ENCODE measurements at places on chromosomes 6 and 20. TPM values are rescaled to one million over a fixed set of nuclear protein-coding genes. Genes with fewer than 3 reads are reported as not detected.

Gene MUC22
- 0.02 TPM for polyA plus RNA-seq

Gene GABRR1
- 0.02 TPM for polyA plus RNA-seq

Gene MOG
- not detected for polyA plus RNA-seq

Gene SLC35F1
- polyA plus RNA-seq, result 0.31 TPM

Gene BMP7
- polyA plus RNA-seq, result 0.33 TPM

Gene HTR1E
- polyA plus RNA-seq, result not detected

DNA sequence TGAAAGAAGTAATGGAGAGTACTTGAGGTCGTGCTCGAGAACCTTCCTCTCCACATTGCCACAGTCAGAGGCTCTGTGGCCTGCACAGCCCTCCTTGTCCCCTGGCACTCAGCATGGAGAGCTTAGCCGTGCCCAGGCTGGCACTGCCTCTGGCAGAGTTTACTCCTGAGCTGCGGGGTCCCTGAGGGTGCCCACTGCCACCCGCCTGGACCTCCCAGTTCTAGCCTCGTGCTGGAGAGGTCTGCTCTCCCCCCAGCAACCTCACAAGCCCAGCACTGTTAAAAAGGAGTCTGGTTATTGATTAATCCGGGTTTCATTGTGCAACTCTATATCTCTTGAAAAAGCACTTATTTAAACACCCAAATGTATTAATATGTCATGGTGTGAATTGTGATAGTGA lies 226.8 kb downstream of the TMEM242 start:
- peak overlapping the region; percentile 67 for H3K27ac ChIP-seq
- H3K36me3 ChIP-seq, result no peaks in the 10 kb centered on the region
- H3K27me3 ChIP-seq, result no peaks in the 10 kb centered on the region
- no peak overlapping the region for H3K4me3 ChIP-seq
- H3K4me1 ChIP-seq, result peaks cover 42% of the 10 kb centered on the region

DNA sequence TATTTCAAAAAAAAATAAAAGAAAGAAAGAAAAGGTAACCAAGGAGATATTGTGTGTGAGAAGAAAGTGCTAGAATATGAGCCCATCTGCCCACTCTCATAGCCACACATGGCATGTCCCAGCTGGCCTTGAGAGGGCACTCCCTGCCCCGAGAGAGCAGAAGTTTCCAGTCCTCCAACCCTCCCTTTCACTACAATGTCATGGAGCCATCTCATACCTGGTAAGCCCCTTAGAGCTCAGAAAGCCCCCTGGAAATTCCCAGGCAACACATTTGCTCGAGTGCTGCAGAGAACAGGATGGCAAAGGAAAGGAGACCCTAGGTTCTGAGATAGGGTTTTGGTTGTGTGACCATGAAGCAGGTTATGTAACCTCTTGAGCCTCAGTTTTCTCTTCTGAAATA lies 75.8 kb upstream of the RIN2 start:
- no peak overlapping the region for H3K27ac ChIP-seq
- H3K36me3 ChIP-seq, result no peaks in the 10 kb centered on the region
- no peak for DNase-seq
- H3K4me1 ChIP-seq, result no peaks in the 10 kb centered on the region

DNA sequence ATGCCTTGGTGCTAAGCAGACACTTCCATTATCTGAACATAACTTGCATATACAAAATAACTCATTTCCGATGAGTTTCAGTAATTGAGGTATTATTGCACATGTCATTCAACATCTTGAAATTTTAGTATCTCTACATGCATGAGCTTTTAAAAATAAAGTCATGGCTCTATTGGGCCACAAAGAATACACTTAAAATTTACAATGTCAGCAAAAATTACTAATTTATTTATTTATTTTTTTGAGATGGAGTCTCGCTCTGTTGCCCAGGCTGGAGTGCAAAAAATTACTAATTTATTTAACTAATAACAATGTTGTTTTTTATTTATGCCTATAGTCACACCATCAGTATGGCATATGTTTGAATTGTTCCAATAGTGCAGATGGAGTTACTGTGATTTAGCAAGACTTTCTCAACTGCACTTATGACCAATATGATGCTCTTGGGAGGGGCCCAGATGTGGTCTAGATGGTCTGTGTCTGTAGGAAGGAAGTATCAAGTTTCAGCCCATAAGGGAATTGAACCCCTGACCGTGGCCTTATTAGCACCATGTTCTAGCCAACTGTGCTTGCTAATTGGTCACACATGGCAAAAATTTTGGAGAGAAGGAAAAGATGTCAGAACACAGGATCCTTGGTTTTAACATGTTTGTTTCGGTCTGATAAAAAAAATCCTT lies 370.7 kb upstream of the TSHZ2 start:
- no peaks in the 10 kb centered on the region for H3K36me3 ChIP-seq
- H3K27me3 ChIP-seq, result no peaks in the 10 kb centered on the region
- DNase-seq, result no peak
- no peak overlapping the region for H3K27ac ChIP-seq

DNA sequence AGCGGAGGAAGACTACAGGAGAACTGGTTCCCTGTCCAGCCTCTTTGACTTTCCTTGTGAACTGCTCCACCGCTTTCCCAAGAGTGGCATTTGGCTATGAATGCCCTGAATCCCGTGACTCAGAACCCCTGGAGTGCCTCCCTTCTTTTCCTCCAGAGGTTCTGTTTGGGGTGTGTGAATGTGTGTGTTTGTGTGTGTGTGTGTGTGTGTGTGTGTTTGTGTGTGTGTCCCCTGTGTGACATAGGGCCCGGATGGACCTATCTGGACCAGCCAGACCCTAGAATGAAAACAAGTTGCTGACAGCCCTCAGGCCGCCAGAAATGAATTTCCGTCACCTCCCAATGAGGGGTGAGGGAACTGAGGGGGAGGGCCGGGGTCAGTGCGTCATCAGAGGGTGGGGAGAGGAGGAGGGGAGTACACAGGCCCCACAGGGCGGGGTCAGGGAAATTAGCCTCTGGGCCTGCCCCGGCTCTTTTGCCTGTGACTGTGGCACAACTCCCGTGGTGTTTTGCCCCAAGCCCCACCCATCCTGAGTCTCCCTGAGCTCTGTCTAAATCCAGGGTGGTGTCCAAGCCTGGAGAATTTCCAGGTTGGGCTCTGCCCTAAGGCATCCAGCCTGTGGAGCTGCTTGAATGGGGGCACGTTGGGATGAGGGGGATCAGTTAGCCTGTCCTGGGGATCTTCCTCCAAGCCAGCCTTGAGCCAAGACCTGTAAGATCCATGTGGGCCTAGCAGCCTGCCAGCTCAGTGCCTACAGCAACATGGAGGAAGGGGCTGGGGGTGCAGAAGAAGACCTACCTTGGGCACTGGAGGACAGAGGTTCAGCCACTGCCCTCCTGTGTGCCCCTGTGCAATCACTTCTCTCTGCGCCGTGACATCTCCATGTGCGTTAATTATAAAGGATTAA lies 15.2 kb upstream of the MRPS18A start:
- DNase-seq, result peak; percentile 91
- H3K36me3 ChIP-seq, result no peaks in the 10 kb centered on the region
- H3K4me3 ChIP-seq, result no peak overlapping the region
- peak overlapping the region; percentile 63 for H3K27ac ChIP-seq
- peaks cover 5% of the 10 kb centered on the region for H3K4me1 ChIP-seq

- H3K36me3 ChIP-seq, result no peaks in the 10 kb centered on the region
- H3K4me1 ChIP-seq, result no peaks in the 10 kb centered on the region
- H3K27me3 ChIP-seq, result no peaks in the 10 kb centered on the region
- DNase-seq, result peak; percentile 17
Observed at GRCh38 chr6:38871741-38872568, 156.8 kb downstream of the DNAH8 start.

DNA sequence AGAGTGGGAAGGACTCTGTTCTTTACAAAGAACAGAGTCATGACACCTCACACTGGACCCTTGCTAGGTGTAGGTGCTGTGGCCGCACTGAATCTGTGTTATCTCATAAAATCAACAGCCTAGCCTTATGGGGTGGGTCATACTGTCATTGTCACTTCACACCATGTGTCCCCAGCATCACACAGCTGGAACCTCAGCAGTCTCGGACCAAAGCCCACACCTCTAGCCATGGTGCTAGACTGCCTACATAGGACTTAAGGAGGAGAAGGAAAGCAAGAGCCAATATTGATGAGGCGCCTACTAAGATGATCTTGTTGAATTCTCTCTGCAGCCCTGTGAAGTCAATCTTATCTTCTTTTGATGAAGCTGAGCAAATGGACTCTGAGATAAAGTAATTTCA lies 31.0 kb downstream of the UNC5CL start:
- no peaks in the 10 kb centered on the region for H3K27me3 ChIP-seq
- H3K36me3 ChIP-seq, result no peaks in the 10 kb centered on the region
- H3K27ac ChIP-seq, result no peak overlapping the region
- H3K4me1 ChIP-seq, result peaks cover 18% of the 10 kb centered on the region
- H3K4me3 ChIP-seq, result no peak overlapping the region
- DNase-seq, result no peak

DNA sequence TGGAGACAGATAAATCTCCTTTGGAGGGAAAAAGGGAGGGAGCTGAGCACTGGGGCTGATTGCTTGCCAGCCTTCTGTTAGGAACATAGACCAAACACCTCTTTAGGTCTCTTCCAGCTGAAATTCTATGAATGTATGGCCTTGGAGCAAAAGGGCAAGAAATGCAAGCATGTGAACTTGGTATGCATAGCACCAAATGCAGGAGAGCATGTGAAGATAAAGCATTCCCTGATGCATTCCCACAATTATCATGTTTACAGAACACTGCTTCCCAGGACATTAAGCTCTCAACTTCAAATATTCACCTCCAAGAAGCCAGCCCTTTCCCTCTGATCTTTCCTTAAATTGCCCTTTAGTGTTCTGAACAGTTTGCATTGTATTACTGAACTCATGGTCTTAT lies 15.6 kb downstream of the RIPOR2 start:
- H3K36me3 ChIP-seq, result no peaks in the 10 kb centered on the region
- H3K27me3 ChIP-seq, result peaks cover 5% of the 10 kb centered on the region
- DNase-seq, result no peak
- no peak overlapping the region for H3K4me3 ChIP-seq
- H3K4me1 ChIP-seq, result no peaks in the 10 kb centered on the region

DNA sequence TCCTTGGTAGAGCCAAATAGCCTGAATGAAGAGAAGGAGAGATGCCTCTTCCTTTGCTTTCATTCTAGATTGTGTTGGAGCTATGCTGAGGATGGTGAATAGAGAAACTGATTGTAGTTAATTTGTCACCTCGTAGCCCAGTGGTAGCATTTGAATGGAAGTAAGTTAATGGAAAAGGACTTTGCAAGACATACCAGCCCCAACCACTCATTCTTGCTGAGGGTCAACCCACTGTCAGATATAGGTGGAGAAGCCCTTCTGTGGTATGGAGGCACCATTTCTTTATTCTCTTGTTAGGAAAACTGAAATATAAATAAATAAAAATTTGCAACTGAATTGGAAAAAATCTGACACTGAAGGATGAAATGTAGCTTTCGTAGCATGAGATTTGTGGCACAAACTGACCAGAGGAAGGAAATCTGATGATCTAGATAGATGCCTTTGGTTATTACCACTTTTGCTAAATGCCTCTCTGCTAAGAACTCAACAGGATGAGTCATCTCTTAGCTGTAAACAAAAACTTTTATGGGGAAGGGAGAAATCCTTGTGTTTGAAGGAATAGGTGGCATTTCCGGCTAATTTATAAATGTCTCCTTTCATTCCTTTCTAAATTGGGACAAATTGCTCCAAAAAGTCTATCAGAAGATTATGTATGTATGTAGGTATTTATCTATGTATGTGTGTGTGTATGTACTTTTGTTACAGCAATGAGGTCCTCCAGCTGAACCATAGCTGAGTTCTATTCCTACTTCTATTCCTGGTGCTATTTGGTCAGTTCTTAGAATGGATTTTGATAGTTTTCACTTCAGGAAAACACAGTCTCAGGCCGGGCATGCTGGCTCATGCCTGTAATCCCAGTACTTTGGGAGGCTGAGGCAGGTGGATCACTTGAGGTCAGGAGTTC lies 76.5 kb upstream of the SUPT3H start:
- H3K27ac ChIP-seq, result no peak overlapping the region
- peaks cover 4% of the 10 kb centered on the region for H3K27me3 ChIP-seq
- no peak overlapping the region for H3K4me3 ChIP-seq
- H3K36me3 ChIP-seq, result no peaks in the 10 kb centered on the region
- no peaks in the 10 kb centered on the region for H3K4me1 ChIP-seq

GRCh38 chr6:167720456-167721285 lies 106.0 kb upstream of the AFDN start:
- H3K27me3 ChIP-seq, result no peaks in the 10 kb centered on the region
- no peaks in the 10 kb centered on the region for H3K4me1 ChIP-seq
- no peak for DNase-seq
- H3K27ac ChIP-seq, result no peak overlapping the region

DNA sequence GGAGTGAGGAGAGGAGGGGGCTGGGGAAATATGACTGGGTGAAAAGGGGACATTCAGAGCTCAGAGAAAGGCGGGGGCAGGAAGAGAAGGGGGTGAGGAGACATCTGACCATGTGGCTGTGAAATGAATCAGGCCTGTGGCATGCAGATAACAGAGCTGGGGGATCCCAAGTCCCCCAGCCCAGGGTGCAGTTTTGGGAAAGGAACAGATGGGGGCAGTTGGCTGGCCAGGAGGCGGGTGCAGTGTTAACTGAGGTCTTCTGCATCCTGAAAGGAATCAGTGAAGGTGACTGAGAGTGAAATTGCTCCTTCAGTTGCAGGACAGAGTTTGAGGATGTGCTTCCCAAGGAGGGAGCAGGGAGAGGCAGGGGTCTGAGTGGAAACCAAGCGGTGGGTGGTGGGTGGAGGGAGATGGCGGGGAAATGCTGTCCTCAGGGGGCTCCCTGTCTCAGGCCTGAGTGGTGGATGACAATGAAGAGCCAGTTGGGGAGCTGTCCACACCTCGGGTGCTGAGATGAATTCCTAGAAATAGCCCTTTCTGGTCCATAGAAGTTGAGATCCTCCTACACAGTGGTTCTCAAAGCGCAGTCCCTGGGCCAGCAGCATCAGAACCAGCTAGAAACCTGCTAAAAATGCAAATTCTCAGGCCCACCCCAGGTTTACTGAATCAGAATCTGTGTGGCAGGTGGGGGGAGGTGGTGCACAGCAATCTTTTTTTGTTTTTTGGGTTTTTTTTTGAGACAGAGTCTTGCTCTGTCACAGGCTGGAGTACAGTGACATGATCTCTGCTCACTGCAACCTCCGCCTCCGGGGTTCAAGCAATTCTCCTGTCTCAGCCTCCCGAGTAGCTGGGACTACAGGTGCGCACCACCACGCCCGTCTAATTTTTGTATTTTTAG lies 26.0 kb upstream of the CCDC167 start:
- no peaks in the 10 kb centered on the region for H3K4me1 ChIP-seq
- H3K27me3 ChIP-seq, result no peaks in the 10 kb centered on the region
- no peak for DNase-seq
- no peaks in the 10 kb centered on the region for H3K36me3 ChIP-seq
- no peak overlapping the region for H3K4me3 ChIP-seq

GRCh38 chr6:150979826-150980350 lies 114.4 kb downstream of the MTHFD1L start:
- no peaks in the 10 kb centered on the region for H3K4me1 ChIP-seq
- H3K27ac ChIP-seq, result no peak overlapping the region
- H3K36me3 ChIP-seq, result no peaks in the 10 kb centered on the region
- no peak overlapping the region for H3K4me3 ChIP-seq
- no peak for DNase-seq
